ENCODE measurements at places on chromosomes 13 and 19.
A peak's percentile ranks its signal among the peaks of the same experiment; 100 is the strongest.

DNA sequence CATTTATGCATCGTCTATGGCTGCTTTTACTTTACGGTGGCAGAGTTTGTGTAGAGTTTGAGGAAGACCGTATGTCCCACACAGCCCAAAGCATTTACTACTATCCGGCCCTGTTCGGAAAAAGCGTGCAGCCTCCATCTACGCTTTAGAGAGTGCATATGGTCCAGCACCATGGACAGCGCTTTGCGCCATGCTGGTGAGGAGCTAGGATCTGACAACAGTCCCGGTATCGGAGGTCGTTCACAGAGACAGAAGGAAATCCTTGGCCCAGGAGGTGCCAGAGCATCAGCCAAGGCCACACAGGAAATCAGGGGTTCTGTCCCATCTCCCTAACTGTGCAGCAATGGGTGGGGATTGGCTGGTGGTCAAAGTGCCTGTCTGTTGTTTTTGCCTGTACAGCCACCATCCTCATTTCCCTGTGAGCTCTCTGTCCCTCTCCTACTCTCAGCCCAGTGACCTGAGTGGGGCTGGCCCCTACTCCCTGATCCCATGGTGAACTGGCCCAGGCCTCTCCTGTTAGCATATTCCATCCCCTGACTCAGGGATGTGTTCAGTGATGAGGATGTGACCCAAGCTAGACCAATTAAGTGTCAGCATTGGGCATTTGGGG, 16.2 kb upstream of the PRODH2 start:
- DNase-seq = no peak

- no peak for DNase-seq
Measured at GRCh38 chr13:101989798-101990350, 412.0 kb downstream of the FGF14 start.

DNA sequence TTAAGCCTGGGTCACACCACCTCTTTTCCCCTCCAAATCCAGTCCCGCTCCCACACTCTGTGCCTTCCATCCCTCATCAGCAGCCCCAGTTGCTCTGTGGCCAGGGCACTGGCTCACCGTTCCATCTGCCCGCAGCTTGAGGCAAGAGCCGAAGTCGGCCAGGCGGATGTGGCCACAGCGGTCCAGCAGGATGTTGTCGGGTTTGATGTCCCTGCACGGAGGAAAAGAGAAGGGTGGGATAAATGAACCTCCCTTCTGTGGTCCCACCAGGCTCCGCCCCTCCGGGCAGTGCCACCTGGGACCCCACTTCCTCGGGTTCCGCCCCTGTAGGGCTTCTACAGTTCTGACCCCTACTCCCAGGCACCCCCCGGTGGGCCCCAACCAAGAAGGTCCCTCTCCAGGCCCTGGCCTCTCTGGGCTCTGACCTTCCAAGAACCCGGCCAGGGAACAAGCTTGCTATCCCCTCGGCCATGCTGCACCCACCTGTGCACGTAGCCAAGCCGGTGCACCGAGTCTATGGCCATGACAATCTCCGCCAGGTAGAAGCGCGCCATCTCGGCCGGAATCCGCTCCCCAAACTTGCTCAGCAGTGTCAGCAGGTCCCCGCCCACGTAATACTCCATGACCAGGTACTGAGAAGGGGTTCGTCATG, 4.2 kb downstream of the DMPK start:
- no peak for DNase-seq

GRCh38 chr13:110664041-110664440, 41.9 kb downstream of the CARS2 start:
- no peak for DNase-seq

DNA sequence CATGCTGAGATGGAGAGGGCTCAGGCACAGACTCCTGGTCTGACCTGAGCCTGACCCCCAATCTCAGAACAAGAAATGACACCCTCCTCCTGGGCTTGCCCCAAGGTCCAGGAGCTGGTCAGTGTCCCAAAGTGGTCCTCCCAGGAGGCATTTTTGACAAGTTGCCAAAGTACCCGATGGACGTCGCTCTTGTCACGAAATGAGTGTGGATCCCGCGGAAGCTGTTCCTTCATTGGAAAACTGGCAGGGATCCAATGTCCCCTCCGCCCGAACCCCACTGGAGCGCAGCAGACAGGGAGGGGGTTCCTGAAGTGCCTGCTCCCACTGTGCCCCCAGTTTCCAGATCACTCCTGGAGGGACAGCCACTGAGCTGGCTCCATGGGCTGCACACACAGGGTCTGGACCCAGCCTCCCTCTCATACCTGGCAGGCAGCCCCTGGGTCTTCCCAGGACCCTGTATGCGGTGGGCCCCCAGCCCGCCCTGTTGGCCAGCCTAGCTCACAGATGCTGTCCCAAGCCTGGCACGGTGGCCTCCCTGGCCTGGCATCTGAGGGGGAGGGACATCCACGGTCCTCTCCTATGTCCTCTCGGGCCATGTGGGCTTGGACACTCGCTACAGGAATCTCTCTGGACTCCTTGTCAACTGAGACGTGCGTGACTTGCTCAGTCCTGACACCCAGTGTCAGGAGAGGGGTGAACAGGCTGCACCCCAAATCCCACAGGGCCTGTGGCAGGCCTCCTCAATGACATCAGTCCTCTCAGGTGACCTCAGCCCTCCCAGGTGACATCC, 12.8 kb upstream of the ZNF14 start:
- no peak for DNase-seq

DNA sequence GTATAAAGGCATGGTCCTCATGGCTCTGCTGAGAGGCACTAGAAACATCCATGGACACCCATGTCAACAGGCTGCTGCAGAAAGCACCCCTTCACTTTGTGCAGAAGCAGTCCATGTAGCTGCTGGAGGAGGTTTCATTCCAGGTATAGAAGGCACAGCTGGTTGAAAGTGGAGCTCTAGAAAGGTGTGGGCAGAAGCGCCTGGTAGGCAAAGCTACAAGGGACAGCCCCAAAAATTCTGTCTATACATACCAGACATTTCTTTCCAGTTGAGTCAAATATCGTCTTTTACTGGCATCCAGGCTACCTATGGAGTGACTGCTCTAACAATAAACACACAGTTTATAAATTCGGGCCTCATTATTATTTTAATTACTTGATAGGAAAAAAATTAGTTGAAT, 129.3 kb downstream of the ENOX1 start:
- no peak for DNase-seq

GRCh38 chr13:98938801-98939200, 39.1 kb downstream of the DOCK9 start:
- DNase-seq = peak; percentile 3

DNA sequence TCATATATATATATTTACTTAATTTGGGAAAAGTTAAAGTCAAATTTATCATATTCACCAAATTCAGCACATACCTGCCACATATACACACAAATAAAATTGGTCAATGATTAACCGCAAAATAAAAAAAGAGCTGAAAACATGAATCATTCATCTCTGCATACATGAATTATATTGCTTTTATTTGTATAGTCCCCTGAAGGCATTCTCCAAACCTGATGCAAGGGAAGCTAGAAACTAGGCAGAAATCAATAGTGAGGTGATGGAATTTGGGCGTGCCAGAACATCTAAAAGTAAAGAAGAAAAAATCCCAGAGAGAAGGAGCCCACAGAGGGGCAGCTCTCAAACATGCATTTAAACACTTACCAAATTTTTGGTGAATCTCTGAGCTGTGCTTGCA, 60.1 kb downstream of the UFM1 start:
- DNase-seq = no peak

GRCh38 chr13:26498656-26499601, 58.6 kb upstream of the WASF3 start:
- DNase-seq = no peak

Data from NCI-H510A (cell line).